MG63 (cell line): ENCODE measurements at places on chromosomes 16 and 17. TPM values are rescaled to one million over a fixed set of nuclear protein-coding genes. Genes with fewer than 3 reads are reported as not detected.

Gene GGNBP2
- total RNA-seq = 64.2 and 77.3 TPM in 2 replicates

Gene LLGL2
- total RNA-seq = 0.39 and 3.9 TPM in 2 replicates

Gene KLHL36
- total RNA-seq = 18.4 and 20.5 TPM in 2 replicates

Gene TUBG2
- 1.4 and 4.0 TPM in 2 replicates for total RNA-seq

Gene ANKRD40CL
- not detected in 2 replicates for total RNA-seq

Gene KRTAP4-5
- total RNA-seq = not detected in 2 replicates

Gene TAT
- not detected in 2 replicates for total RNA-seq

Gene VASN
- total RNA-seq = 55.7 and 68.7 TPM in 2 replicates

Gene RTN4RL1
- total RNA-seq = 4.9 and 8.9 TPM in 2 replicates

DNA sequence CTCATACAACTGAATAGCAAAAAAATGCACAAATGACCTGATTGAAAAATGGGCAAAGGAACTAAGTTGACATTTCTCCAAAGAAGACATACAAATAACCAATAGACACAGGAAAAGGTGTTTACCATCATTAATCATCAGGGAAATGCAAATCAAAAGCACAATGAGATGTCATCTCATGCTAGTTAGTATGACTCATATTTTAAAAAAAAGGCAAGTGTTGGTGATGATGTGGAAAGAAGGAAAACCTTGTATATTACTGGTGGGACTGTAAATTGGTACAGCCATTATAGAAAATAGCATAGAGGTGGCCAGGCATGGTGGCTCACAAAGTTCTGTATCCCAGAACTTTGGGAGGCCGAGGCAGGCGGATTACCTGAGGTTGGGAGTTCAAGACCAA lies 232.5 kb upstream of the ZFHX3 start:
- no peak for DNase-seq

DNA sequence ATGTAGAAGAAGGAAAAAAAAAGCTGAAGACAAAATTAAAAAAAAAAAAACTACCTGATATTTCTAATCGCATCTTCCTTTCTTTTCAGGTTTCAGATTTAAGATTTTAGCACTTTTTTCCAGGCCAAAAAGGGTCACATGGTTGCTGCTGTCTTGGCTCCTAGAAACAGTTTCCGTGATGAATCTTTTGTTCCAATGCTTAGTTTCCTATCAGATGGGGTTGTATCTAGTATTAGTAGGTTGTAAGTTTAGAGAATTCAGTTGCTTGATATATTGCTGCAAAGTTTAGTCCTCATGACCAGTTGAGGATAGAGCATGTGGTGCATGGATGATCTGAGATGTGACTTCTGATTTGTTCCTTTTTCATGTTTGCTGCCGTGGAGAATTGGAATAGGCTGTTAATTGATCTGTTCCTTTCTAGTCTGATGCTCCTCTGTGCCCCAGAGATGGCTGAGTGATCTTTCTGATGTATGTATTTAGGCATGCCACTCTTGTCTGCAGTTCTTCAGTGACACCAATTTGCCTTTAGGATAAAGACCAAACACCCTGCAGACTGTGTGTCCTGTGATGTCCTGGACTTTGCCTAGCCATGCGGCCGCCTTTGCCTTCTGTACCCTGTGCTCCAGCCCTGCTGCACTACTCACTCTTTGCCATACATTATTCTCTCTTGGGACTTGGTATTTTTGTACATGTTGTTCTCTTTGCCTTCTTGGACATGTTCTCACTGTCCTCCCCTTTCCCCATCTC lies 94.0 kb downstream of the MRTFB start:
- no peak for DNase-seq

- no peak for DNase-seq
Observed at GRCh38 chr16:11306381-11306780, 25.3 kb upstream of the PRM1 start.

GRCh38 chr17:67647482-67647881 lies 70.3 kb upstream of the NOL11 start:
- no peak for DNase-seq

- DNase-seq = no peak
Observed at GRCh38 chr17:64653325-64653984, 8.7 kb downstream of the SMURF2 start.

GRCh38 chr16:89864527-89864820 lies 8.9 kb upstream of the TCF25 start:
- no peak for DNase-seq

DNA sequence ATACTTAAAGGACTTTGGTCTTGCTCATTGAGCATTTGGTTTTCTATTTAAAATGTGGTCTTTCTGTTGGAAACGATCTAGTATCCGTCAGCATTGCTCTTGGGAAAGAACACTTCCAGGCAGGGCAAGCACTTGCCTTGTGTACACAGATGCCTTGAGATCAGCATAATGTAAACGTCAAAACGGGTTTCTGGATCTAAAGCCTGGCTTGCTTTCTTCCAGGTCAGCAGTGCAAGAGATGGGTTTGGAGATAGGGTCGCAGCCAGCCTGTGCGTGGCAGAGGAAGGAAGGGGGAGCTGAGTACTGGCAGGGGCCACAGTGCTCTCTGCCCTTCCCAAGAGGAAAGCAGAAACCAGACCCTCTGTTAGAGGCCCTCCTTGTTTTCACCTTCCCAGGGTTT lies 175.5 kb downstream of the LGALS9B start:
- DNase-seq = no peak

DNA sequence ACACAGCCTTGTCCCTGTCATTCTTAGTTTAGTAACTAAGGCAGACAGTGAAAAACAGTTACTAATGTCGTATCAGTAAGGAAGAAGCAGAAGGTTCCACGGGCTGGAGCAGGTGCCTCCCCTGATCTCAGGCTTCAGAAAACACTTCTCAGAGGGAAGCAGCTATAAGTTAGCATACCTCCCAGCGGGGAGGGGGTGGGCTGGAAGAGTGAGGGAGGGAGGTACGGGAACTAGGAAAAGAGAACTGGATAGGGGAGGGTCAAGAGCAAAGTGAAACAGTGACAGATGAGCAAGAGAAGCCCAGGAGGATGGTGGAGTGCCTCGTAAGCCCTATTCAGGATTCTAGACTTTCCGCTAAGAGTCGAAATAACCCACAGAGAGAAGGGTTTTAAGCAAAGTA lies 186.3 kb upstream of the XYLT1 start:
- no peak for DNase-seq

- DNase-seq = no peak
Observed at GRCh38 chr16:27449434-27450195, 47.6 kb downstream of the IL21R start.

GRCh38 chr17:36105781-36106492 lies 2.3 kb downstream of the CCL4 start:
- DNase-seq = no peak

- no peak for DNase-seq
Observed at GRCh38 chr16:49439676-49440075, 66.1 kb downstream of the C16orf78 start.

GRCh38 chr16:77406680-77407079 lies 28.2 kb downstream of the ADAMTS18 start:
- no peak for DNase-seq

DNA sequence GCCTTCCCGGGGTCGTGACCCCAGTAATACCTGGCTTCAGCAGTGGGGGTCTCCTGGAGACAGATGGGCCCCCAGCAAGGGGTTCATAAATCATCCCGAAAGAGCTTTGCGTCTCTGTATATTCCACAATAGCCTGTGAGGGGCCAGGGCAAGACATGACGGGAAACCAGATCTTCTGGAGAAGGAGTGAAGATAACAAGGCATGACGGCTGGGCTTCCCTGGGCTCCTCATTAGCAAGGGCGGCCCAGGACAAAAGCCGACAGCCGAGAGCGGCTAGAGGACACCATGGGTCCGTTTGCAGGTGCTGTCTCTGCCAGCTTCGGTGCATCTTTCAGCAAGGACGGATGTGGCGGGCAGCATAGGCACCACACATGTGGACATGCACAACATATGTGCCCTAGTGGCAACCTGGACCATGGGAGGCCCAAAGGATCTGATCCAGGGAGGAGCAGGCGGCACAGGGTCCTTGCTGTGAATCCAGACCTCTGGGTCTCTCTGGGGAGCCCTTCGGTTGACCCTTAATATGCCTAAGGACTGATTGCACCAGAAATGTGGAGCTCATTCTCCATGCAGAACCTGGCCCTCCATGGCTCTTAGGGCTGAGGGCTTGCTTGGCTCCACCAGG lies 136.9 kb upstream of the FOXF1 start:
- DNase-seq = no peak

DNA sequence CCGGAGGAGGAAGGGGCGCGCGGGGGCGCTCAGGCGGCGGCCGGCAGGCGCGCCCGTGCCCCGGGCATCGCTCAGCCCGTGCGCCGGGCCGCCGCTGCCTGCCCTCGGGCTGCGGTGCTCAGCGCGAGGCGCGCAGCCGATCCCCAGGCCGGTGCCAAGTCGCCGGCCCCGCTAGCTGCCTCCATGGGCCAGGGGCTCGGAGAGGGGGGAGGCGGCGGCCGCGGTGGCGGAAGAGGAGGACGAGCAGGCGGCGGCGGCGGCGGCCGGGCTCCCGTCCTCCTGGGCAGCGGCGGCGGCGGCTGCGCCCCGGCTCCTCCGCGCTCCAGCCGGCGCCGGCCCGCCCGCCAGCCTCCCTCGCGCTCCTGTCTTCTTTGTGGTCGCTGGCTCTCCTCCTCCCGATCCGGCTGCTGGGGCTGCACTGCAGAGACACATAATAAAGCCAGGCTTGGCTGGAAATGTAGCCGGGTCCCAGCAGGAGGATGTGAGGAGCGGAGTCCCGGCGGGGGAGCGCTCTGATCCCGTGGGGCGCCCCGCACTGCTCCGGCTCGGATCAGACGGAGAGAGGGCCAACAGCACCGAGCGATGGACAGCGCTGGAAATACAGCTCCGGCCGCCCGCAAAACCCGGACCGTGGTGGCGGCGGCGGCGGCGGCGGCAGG lies 889 bp upstream of the ZNF423 start:
- DNase-seq = peak; percentile 59

GRCh38 chr17:6070913-6071511 lies 833 bp downstream of the WSCD1 start:
- no peak for DNase-seq

GRCh38 chr17:74457146-74457819 lies 9.2 kb upstream of the CD300A start:
- peak; percentile 53 for DNase-seq

GRCh38 chr17:31591924-31592323 lies 200.4 kb downstream of the RAB11FIP4 start:
- no peak for DNase-seq

DNA sequence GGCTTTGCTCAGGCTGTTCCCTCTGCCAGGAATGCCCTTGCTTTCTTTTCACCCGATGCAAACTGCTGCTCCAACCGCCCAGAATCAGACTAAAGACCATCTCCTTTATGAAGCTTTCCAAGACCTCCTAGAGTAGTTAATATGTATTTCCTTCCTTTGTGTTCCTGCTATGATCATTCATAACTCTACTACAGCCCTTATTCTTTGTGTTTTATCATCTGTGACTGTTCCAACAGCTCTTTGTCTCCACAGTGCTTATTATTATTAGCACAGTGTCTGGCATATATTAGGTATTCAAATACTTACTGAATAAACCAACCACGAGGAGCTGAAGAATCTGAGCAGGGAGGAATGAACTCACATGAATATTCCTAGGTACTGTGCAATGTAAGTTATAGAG lies 7.6 kb downstream of the PSME3IP1 start:
- DNase-seq = no peak

DNA sequence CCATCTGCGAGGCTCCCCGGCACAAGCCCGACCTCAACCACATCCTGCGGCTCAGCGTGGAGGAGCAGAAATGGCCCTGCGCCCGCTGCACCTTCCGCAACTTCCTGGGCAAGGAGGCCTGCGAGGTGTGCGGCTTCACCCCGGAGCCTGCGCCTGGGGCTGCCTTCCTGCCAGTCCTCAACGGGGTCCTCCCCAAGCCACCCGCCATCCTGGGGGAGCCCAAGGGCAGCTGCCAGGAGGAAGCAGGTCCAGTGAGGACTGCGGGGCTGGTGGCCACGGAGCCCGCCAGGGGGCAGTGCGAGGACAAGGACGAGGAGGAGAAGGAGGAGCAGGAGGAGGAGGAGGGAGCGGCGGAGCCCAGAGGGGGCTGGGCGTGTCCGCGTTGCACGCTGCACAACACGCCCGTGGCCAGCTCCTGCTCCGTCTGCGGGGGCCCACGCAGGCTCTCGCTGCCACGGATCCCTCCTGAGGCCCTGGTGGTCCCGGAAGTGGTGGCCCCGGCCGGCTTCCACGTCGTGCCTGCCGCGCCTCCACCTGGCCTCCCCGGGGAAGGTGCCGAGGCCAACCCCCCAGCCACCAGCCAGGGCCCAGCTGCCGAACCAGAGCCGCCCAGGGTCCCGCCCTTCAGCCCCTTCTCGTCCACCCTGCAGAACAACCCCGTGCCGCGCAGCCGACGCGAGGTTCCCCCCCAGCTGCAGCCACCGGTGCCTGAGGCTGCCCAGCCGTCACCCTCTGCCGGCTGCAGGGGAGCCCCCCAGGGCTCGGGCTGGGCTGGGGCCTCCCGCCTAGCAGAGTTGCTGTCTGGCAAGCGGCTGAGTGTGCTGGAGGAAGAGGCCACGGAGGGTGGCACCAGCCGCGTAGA lies 13.1 kb upstream of the PRR35 start:
- DNase-seq = no peak
